LNCaP clone FGC (cell line): ENCODE measurements at places on chromosomes 7 and 10.
A peak's percentile ranks its signal among the peaks of the same experiment; 100 is the strongest.

DNA sequence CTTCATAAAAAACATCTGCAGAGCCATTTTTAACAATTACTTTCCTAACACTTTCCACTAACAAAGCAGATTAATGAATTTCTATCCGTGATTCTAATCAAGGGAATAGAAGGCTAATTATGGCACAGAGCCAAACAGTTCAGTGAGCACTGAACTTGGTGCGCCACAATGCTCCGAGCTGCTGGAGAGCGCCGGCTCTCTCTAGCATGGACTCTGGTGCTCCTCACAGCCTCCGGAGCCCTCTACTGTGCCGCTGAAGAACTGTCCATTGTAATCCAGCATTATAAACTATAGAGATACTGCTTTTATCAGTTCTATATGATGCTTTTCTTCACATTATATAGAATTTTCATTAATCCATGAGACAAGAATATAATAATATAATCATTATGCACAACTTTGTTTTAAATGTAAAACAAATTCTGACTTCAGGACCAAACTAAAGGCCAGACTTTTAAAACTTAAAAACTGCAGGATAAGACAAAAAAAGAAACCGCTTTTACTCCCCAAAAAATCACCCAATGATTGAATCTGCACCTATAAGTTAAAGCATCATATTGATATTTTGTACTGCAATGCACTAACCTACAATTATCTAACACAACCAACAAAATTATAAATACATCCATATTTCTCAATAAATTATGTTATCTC is 123.6 kb downstream of the RNF32 start:
- peak; percentile 66 for DNase-seq

DNA sequence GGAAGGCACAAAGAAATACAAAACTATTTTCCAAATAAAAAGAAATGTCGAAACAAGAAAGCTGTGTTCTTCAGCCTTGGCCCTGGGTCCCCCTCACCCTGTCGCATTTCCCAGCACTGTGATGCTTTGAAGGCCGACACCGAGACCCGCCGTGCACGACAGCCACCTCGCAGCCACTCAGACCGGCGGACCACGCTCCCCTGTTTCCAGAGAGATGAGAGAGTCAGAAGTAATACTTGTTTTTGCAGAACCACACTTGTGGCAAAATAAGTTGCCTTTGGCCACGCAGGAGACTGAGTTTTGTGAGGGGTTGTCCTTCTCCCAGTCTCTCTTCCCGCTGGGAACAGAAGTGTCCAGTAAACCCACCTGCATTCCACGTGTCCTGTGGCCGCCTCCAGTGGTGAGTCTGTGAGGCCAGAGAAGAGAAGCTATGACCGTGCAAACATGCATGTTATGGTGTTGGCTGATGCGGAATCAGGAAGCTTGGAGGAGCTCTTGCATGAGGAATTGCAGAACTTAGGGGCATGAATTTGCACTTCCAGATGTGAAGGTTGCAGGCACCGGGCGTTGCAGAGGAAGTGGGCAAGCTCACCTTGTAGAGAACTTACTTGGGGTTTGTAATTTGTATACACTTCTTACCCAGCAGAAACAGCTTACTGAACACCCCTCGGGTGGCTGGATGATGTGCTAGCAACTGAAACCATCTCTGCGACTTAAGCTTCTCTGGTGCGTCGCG is 194.5 kb downstream of the EBF3 start:
- DNase-seq: no peak

DNA sequence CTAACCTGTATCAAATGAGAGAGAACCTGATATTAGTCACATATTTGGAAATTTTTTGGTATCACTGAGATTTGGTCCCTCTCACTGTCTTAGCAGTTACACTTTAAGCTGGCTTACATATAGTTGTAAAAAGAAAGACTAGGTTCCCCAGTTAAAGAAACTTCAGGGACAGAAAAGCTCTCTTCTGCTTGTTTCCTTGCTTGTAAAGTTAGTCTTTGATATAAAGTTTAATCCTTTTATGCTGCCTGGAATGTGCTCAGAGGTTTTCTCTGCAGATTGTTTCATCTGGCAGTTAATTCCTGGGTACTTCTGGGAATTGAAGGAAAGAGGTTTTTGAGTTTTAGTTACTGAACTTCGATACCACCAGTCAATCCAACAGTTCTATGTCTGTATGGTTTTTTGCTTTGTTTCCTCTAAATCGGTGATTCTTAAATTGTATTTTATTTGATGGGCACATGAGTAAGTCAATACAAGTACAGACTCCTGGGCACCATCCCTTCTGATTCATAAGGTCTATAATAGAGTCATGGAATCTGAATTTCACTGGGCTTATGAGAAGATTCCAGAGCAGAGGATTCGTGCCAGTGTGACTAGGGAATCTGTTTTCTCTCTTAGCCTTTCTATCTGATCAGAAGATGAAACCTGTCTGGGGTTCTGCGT is 1080.9 kb upstream of the C7orf33 start:
- DNase-seq: no peak

DNA sequence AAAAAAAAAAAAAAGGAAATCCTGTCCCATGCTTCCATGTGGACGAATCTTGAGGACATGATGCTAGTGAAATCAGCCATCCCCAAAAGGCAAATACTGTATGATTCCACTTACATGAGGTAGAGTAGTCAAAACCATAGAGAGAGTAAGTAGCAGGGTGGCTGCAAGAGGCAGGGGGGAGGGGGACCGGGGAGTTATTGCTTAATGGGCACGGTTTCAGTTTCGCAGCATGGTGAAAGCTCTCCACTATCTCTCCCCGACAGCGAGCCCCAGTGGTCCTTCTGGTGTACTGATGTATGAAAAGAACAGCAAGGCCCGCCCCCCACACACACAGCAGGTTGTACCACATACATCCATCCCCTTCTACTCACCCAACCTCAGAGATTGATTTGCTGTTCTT is 32.8 kb downstream of the NOD1 start:
- no peak for DNase-seq

DNA sequence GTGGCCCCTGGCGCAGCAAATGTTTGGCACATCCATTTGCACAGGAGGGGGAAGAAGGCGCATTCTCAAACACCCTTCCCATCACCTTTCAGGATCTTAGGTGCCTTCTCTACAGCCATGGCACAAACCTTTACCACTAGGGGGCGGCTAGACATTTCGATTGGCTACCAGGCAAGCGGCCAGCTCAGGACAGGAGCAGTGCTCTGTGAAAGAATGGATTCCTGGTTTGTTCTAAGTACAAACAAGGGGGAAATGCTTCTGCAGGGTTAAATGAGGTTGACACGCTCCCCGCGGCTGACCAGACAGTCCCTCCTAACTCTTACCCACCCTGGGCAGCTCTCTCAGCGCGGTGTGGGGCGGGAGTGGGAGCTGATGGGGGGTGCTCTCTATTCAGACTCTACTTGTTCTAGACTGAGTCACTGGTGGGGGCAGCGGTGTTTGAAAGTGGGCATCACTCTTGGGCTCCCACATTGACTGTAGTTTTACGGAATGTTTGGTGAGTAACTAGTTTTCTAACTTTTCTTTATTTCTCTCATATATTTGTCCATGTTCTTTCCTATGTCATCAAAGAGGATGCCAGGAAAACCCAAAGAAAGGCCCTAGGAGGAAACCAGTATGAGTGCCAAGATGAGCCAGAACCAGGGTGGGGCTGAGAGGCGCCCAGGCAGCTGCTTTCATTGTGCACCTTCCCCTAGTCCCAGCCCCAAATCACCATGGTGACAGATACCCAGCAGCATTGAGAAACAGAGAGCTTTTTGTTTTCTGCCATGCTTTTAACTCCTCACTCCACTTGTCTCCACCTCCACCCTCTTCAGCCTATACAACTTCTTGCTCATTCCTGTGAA is 61.4 kb upstream of the GPR158 start:
- peak; percentile 70 for DNase-seq

DNA sequence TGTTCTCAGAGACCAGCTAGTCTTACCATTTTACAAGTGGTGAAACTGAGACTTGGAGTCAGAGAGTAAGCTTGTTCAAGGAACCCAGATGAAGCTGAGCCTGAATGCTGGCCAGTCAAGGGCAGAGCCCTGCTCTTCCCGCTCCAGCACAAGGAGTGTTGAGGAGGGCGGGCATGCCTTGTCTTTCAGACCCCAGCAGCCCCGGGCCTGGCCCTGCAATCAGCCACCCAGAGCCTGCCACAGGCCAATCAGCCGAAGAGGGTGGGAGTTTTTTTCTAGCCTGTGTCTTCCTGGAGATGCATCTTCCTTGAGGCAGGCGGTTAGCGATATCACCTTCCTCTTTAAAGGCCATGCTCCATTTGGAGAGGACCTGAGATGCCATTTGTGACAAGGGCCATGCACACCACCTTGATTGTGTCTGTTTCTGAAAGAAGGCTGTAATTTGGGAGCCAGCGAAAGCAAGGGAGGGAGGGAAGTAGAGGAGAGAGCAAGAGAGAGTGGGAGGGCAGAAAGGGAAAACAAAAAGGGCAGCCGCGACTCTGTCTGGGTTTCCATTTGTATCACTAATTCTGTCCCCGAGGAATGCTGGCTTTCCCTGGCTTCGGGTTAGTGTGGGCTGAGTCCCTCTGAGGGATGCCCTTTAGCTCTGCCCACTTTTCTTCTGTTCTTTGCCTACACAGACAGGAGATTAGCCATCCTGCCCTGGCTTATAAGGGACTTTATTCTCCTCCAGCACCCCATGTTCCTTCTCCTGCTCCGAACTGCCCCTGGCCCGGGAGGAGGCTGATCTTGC is 8.0 kb downstream of the CDH23 start:
- DNase-seq: no peak
